ENCODE measurements at places on chromosomes 5 and 9.

GRCh38 chr5:61675015-61675692 is 343.1 kb downstream of the ZSWIM6 start:
- DNase-seq: no peak

DNA sequence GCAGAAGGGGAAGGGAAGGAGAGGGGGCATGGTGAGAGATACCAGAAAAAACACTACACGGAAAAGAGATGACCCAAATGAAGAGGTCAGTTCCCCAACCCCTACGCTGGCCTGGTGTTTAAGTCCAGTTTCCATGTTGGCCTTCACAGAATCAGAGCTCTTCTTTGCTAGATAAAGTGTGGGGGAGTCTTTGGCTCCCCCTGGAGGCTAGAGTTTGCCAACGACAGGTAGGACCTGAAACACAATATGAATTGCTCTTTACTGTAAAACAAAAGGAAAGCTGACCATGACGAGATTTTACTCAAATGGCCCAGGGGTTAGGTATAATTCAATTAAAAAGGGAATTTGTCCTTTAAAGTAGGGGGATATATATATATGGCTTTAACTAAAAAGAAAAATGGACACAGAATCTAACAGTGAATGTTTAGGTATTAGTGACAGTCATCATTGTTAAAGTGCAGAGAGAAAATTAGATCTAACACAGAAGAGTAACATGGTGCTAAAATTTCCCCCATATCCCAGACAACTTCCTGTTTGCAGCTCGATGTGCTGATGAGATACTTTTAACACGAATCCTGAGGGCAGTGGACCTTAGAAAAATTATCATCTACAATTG is 92.0 kb downstream of the SV2C start:
- peak; percentile 20 for DNase-seq

- no peak for DNase-seq
These were observed 326.6 kb downstream of the EBF1 start for GRCh38 chr5:158773161-158773560.

DNA sequence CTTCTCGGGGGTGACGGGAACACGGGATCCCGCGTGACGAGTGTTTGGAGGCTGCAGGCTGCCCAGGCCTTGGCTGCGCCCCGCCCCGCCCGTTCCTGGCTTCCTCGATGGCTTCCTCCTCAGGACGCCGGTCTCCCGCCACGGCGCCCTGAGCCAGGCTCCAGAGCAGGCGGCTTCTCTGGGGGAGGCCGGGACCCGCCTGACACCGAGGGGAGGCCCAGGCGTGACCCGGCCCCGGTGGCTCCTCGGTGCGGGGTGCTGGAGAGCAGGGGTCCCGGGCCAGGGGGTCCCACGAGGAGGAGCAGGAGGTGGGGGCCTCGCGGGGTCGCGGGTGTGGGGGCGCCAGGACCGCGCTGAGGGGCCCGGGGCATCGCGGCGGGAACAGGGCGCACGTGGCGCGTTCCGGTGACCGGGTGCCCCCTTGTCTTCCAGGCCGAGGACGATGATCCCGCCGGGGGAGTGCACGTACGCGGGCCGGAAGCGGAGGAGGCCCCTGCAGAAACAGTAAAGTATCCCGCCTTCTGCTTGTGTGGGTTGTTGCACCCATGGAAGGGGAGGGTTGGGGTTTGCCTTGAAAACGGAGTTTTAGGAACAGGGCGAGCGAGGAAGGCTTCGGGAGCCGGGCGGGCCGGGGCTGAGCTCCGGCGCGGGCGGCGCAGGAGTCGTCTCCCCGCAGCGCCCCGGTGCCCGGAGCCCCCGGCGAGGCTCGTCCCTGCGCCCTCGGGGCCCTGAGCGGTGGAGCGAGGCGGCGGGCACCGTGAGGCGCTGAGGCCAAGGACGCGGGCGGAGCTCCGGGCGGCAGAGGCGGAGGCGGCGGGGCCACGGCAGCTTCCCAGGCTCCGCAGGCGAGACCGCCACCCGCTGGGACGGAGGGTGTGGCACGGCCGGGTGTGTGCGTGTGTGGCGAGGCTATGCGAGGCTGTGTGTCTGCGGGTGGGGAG is 22.2 kb downstream of the AHRR start:
- DNase-seq: no peak

DNA sequence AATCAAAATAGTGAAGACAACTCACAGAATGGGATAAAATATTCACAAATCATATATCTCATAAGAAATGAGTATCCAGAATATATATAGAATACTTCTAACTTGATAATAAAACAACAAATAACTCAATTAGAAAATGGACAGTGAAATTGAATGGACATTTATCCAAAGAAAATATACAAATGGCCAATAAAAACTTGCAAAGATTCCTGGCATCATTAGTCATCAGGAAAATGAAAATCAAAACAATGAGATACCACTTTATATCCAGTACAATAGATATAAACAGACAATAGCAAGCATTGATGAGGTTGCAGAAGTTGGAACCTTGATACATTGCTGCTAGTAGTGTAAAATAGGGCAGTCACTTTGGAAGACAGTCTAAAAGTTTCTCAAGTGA is 12.8 kb upstream of the TLR4 start:
- no peak for DNase-seq

DNA sequence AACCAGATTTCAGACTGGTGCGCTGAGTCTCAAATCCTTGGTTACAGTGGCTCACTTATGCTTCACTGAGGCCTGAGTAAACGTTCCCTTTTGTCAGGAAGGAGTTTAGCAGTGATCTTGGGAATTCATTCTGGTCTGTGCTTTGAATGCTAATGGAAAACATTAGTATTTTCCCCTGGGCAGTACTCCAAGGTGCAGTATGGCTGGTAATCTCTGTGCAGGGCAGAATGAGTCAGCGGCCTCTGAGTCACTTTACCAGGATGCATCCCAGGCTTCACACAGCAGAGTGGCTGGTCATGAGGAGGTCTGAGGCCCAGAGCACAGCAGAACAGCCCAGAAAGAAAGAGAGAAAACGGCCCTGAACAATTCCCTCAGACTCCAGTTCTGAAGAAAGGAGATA is 54.0 kb downstream of the PCA3 start:
- peak; percentile 0 for DNase-seq

- DNase-seq: no peak
These were observed 10.9 kb downstream of the ABL1 start for GRCh38 chr9:130845901-130846481.

Measured in stimulated activated CD8-positive, alpha-beta memory T cell treated with anti-CD3 and anti-CD28 coated beads, Interleukin-7, amount 100 ng/mL, for 48 hours (primary cell).